ENCODE measurements at places on chromosomes 13 and 19. TPM values are rescaled to one million over a fixed set of nuclear protein-coding genes. Genes with fewer than 3 reads are reported as not detected.

GRCh38 chr19:41327576-41328156 lies 17.7 kb downstream of the CCDC97 start:
- peak; percentile 82 for DNase-seq
- H3K4me1 ChIP-seq = peaks cover 34% of the 10 kb centered on the region
- peak overlapping the region; percentile 53 for H3K4me3 ChIP-seq
- no peaks in the 10 kb centered on the region for H3K27me3 ChIP-seq
- peaks cover 10% of the 10 kb centered on the region for H3K36me3 ChIP-seq

- no peak for DNase-seq
- H3K4me3 ChIP-seq = no peak overlapping the region
- peaks cover 30% of the 10 kb centered on the region for H3K4me1 ChIP-seq
- H3K36me3 ChIP-seq = peaks cover 26% of the 10 kb centered on the region
These were observed 5.3 kb downstream of the SLC25A15 start for GRCh38 chr13:40794414-40795368.

GRCh38 chr19:13979244-13979615 lies 26.9 kb downstream of the RFX1 start:
- H3K27ac ChIP-seq = peak overlapping the region; percentile 53
- no peaks in the 10 kb centered on the region for H3K36me3 ChIP-seq
- H3K4me3 ChIP-seq = peak overlapping the region; percentile 60
- H3K27me3 ChIP-seq = no peaks in the 10 kb centered on the region

DNA sequence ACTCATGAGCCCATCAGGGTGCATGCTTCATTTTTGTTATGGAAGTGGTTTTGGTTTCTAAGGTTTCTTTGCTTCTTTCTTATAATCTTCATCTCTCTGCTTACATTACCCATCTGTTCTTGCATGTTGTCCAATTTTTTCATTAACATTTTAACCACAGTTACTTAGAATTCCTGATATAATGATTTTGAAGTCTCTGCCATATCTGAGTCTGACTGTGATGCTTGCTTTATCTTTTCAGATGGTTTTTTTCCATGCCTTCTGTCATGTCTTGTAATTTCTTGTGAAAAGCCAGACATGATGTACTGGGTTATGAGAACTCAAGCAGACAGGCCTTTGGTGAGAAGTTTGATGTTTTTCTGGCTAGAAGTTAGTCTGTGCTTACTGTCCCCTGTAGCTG lies 8.0 kb upstream of the ARGLU1 start:
- no peak overlapping the region for H3K4me3 ChIP-seq
- no peaks in the 10 kb centered on the region for H3K27me3 ChIP-seq
- no peak overlapping the region for H3K27ac ChIP-seq
- H3K36me3 ChIP-seq = no peaks in the 10 kb centered on the region
- H3K4me1 ChIP-seq = no peaks in the 10 kb centered on the region
- DNase-seq = no peak

The USHBP1 gene
- total RNA-seq = not detected

Measured in Karpas-422 (cell line).